CD8-positive, alpha-beta T cell (primary cell): ENCODE measurements at places on chromosomes 7 and 10.

GRCh38 chr10:69025370-69025896, 36.8 kb downstream of the KIFBP start:
- DNase-seq, result no peak

DNA sequence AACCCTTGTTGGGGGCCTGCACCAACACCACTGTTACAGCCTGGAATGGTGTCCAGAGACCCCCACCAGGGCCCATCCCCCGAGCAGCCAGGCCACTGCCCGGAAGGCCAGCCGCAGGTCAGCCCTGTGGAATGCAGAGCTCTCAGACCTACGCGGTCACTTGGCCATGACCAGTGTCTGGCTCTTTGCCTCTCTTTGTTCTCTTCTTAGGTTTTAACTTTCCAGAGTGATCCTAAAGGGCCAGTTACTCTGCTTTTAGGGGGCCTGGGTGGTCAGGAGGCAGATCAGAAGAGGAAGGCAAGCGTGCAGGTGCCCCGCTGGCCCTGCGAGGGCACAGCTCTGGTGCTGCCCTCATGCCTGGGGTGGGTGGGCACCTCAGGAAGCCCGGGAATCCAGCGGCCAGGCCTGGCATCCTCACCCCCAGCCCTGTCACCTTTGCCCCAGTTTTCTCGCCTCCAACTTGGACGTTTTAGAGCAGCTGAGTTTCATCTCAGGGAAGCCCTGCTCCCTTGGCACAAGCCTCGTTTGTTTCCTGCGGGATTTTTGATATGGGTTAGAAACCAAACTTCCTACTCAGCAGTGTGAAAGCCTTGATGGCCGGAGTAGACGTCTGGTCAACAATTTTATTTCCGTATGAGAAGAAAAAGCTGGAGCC, 62.5 kb upstream of the CHST15 start:
- DNase-seq, result no peak

DNA sequence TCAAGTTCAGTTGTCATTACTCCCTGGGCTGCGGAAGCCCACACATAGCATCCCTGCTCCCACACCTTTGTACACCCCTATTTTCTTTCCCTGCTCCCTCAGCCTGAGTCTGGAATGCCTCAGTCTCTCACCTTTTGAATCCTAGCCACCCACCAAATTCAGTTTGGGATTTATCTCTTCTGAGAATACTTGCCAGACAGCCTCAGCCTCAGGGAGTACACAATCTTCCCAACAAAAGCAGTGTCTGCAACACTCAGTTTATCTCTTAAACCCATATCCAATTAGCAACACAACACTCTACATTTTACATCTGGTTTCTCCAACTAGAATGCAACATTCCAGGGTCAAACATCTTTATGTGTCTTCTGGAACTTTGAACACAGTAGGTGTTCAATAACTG, 190.2 kb downstream of the GPAM start:
- no peak for DNase-seq

DNA sequence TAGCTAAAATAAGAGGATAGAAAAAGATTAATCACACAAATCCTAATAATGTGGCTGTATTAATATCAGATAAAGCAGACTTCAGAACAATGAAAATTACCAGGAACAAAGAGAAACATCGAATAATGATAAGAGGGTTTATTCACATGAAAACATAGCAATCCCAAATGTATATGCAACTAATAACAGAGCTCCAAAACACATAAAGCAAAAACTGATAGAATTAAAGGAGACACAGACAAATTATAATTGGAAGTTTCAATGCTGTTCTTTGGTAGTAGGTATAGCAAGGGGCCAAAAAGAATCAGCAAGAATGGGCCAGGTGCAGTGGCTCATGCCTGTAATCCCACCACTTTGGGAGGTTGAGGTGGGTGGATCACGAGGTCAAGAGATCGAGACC, 23.4 kb upstream of the DNAAF5 start:
- no peak for DNase-seq

GRCh38 chr10:22640359-22640758, 74.0 kb downstream of the PIP4K2A start:
- DNase-seq, result no peak

- DNase-seq, result no peak
Observed at GRCh38 chr7:150406312-150406566, 27.1 kb downstream of the ZNF775 start.

DNA sequence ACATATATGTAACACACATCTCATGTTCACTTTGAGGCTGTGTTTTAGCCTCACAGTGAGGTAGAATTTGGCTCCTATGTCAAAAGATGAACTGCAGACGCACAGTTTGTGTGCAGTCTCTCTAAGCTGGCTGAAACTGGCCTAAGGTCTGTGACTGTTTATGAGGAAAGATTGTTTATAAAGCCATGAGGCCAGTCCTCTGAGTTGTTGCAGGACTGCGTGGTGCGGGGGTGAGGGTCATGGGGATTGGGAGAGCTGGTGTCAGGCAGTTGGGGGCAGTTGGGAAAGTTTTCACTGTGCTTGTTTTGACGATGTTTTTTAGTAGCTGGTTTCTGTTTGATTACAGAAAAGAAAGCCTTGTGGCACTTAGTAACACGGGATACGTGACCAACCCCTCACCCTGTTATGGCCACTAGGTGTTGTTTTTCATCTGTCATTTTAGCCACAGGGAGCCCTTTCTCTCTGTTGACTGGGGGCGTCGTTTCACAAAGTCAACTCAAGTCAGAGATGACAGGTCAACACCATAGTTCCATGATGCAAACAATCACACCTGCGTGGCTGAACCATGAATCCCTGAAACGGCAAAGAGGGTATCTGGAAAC, 310.9 kb downstream of the CCDC3 start:
- DNase-seq, result no peak

DNA sequence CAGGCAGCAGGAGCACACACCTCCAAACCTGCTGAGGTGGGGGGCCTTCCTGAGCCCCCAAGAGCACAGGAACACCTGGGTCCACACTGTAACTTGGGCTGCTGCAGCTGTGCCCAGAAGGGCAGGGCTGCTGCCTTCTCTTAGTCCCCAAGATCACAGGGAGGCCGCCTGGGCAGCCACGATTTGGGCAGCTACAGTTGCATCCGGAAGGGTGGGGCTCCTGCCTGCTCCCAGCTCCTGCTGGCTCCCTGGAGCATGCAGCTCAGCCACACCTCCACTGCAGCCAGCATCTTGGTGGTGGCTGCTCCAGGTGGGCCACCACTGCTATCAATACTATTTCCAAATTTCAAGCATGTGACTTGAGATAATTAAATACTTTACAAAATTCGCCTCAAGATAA, 38.5 kb upstream of the AGMO start:
- DNase-seq, result no peak

GRCh38 chr7:137877027-137877675, 30.4 kb upstream of the DGKI start:
- DNase-seq, result no peak

DNA sequence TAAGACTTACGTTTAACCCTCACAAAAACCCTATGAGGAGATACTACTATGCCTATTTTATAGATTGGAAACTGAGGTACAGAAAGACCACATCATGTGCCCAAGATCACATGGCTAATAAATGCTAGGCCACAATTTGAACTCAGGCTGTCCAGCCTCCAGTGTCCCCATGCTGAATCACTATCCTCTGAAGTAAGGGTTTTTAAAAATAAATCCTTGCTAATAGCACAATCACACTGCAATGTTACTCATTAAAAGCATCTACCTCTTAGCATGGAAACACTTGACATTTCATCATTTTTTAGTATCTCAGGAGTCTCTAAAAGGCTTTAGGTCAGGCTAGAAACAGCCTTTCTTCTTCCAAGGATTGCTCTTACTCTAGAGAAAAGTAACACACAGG, 50.0 kb upstream of the PPP1R3C start:
- DNase-seq, result no peak

DNA sequence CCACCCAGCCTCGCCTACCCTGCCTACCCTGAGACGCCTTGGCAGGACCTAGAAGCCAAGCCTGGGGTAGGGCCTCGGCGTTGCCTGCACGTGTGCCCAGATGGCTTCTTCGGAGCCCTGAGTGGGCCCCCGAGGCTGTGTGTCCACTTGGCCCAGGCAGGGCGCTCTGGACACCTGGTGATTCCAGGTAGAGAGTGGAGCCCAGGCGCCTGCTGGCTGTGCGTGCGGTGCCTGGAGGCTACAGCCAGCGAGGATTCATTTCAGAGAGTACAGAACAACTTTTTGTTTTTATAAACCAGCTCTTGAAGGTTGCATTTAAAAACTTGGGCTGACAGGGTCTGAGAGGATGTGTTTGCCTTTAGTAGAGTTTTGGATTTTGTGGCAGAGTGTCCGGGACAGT, 40.0 kb downstream of the NKX6-2 start:
- DNase-seq, result no peak

DNA sequence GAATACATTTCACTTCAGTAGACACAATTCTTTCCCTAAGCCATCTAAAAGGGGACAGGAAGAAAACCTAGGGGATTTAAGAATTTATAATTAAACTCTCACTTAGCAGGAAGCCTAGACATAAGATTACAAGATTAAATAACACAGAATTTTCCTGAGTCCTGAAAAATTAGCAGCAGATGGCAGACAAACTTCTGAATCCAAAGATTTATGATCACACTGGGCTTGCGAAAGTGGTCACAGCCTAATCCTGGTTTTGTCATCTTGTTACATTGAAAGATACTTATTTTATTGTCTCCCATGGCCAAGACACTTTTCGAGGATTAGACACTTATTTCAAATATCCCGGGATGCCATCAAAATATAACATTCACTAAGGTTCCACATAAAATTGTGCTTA, 2.9 kb downstream of the ERLIN1 start:
- no peak for DNase-seq

- no peak for DNase-seq
Observed at GRCh38 chr10:30014511-30014910, 44.9 kb downstream of the JCAD start.

GRCh38 chr10:12707461-12708185, 293.9 kb downstream of the CCDC3 start:
- no peak for DNase-seq
